ENCODE measurements at places on chromosomes 7 and 10.

- DNase-seq: no peak
Measured at GRCh38 chr7:35878351-35878750, 77.5 kb downstream of the SEPTIN7 start.

DNA sequence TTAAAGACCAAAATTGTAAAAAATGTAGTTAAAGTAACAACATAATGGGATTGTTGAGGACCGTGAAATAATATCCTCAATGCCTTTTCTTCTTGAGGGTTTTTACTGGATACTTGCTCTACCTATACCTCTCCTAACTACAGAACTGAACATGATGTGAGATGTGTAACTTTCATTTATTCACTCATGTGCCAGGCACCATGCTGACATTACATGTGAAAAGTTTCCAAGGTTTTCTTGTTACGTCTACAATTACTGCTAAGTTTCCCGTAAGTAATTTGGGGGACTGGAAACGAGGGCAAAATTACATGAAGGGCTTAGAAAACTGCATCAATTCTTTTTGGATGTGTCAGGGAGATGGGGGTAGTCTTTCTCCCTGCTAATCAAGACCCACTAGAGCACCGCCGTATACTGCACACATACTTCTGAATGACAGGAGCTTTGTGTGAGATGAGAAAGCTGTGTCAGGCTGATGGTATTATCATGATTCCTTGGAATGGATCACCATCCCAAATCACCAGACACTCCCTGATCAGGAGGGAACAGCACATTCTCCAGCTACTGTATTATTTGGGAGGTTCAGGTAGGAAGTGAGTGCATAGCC is 41.8 kb downstream of the PTPRZ1 start:
- no peak for DNase-seq

- no peak for DNase-seq
Measured at GRCh38 chr7:12360948-12361347, 42.7 kb downstream of the VWDE start.

DNA sequence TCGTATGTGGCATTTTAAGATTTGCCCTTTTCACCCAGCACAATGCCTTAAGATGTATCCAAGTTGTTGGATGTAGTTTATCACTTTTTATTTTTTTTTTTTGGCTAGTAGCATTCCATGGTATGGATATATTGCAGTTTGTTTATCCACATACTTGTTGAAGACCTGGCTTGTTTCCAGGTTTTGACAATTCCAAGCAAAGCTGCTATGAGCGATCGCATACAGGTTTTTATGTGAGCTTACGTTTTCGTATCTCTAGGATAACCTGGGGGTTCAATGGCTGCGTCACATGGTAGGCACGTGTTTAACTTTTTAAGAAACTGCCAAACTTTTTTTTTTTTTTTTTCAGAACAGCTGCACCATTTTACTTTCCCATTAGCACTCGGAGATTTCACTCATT is 32.2 kb downstream of the BAIAP2L1 start:
- no peak for DNase-seq

- DNase-seq: no peak
Measured at GRCh38 chr10:87660484-87661133, 931 bp downstream of the PAPSS2 start.

DNA sequence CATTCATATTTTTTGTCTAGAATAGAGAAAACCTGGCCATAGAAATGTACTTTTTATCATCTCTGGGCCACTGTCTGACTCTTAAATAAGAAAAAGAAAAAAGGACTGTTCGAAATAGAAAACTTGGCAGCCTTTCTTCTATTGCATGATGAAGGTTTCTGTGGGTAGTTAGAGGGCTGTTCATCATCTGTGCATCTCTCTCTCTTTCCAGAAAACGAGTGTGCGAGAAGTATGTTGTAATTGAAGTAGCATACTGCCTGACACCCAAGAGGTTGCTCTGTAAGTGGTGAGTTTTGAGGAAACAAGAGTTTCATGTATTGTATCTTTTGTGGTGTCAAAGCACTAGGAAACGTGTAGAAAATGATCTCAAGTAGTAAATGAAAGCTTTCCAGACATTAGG is 343.2 kb upstream of the TMEM229A start:
- DNase-seq: no peak

DNA sequence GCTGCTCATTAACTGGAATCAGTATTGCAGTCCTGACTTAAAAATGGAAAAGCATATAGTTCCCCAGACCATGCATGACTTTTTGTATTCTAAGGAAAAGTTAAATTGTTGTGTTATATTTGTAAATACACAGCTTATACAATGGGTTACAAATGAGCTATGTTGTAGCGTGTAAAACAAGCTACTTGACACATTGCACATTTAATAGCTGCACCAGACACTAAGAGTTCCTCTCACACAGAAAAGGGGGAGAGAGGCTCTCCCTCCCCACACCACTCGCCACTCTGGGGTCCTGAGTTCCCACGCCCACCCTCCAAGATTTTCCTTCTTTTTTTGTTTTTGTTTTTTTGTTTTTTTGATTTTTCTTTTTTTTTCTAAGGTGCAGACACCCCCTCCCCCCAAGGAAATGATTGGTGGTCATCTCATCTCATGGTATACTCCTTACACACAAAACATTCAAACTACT is 6.3 kb downstream of the KLF6 start:
- DNase-seq: no peak

GRCh38 chr7:43431020-43431595 is 151.8 kb upstream of the STK17A start:
- no peak for DNase-seq

DNA sequence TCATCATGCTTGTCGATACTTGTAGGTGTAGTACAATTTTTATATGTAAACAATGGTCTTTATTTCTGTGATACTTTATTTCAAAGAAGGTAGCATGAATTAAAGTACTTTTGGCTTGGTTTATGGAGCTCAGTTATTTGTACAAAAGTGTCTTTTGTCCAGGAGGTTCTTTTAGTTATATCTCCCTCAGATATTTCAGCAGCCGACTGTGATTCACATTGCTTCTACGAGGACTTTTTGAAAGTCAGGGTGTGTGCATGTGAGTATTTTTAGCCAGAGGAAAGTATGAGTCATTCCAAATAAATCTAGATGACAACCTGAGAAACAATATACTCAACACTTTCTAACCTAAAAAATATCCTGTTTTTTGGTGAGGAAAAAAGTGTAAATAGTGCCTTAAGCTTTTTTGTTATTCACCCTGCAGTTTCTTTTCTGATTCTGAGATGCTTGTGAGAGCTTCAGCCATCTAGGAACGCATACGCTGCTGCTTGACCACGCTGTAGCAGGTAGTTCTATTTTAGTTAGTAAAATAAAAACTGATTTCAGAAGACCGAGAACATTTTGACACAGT is 595 bp upstream of the SUN1 start:
- DNase-seq: no peak

DNA sequence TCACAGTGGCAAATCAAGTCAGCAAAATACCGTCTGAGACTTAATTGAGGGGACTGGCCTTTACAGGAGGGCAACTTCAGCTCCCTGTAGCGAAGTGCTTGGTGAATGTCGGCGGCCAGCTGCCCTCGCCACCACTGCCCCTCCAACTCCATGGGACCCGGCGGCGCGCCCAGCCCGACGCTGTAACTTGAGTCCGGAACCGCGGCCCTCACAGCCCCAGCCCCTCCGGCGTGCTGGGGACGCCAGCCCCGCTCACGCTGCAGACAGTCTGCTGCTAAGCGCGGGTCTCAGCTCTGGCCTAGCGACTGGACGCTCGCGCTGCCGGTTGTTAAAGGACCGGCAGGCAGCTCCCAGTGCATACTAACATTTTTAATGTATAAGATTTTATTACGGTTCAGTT is 113.4 kb upstream of the NUPR2 start:
- DNase-seq: no peak

DNA sequence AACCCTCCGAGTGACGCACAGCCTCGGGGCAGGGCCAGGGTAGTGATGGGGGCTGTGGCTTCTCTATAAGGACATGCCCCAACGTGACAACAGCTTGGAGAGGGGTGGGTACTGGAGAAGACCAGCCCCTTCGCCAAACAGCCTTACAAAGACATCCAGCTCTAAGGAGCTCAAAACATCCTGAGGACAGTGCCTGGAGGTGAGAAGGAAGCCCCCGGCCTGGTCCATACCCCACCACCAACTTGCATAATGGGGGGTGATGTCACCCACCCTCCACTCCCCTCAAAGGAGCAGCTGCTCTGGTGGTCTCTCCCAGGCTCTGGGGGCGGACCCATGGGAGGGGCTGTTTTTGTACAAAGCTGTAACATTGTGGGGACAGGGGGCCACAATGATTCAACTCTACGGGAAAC is 15.1 kb downstream of the PRSS2 start:
- peak; percentile 62 for DNase-seq

DNA sequence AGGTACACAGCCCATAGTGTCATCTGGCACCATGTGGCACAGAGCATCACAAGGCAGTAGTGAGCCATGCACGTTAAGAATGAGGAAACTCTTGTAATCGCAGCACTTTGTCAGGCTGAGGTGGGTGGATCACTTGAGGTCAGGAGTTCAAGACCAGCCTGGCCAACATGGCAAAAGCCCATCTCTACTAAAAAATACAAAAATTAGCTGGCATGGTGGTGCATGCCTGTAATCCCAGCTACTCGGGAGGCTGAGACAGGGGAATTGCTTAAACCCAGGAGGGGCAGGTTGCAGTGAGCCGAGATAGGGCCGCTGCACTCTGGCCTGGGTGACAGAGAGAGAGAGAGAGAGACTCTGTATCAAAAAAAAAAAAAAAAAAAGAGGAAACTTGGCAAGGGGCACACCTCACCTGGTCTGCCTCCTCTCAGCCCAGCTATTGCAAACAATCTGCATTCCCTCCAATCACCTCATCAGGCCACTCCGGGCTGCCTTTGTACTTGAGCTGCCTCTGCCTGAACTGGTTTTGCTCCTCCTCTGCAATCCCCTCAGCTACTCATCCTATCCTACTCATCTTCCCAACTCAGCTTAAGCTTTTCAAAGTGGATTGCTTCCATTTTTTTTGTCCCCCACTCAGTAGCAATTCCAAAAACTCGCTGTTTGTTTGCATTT is 46.0 kb upstream of the OPTN start:
- no peak for DNase-seq

DNA sequence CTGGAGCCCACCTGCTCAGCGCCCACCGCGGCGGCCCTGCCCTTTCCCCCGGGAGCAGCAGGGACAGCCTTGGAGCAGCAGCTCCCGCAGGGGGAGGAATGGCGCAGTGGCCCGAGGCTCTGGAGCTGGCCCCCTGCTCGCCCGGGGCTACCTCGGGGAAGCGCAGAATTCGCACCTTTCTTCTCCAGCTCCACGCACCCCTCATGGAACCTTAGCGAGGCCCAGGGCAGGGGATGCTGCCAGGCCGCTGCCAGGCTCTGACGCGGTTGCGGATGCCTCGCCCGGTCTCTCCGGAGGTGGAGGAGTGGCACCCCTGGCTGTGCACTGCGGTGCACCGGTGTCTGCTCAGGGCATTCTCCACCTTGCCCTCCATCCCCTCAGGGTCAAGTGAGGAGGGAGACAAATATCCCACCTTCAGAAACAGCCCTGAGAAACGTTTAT is 84.9 kb upstream of the MKI67 start:
- DNase-seq: no peak

DNA sequence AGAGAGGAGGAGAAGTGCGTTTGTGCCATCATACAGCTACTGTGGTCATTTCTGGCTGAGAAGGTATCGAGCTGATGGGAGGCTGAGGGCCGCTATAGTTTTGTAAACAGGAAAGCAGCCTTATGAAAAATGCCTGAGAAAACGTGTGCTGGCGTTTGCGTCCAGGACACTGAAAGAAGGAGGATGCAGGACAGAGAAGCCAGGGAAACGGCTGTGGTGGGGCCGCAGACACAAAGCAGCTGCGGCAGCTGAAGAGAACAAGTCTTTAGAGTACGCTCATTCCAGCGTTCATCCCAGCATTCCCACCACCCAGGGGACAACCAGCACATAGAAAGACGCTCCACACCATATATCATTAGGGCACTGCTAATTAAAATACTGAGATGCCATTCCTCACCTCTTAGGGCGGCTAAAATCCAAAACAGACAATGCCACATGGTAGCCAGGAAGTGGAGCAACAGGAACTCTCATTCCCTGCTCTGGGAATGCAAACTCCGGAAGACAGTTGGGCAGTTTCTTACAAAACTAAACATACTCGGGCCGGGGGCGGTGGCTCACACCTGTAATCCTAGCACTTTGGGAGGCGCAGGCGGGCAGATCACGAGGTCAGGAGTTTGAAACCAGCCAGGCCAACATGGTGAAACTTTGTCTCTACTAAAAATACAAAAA is 18.4 kb downstream of the GNA12 start:
- no peak for DNase-seq

- DNase-seq: no peak
Measured at GRCh38 chr10:70981171-70981836, 92.9 kb upstream of the PCBD1 start.

DNA sequence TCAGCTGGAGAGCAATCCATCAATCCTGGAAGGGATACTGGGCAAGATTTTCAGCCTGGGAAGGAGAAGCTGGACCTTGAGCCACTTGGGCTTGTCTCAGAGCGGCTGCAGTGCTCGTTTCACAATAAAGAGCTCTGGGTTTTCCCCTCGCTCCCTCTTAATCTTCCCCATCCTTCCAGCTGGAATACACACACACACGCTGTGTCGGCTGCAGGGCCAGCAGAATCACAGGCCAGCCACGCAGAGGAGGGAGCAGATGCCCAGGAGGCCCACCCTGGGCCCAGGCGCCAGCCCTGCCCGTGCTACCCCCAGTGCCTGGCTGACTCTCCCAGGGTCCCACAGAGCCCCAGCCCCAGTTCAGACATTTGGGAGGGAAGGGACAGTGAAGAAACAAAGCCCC is 255.1 kb downstream of the TNS3 start:
- DNase-seq: no peak

DNA sequence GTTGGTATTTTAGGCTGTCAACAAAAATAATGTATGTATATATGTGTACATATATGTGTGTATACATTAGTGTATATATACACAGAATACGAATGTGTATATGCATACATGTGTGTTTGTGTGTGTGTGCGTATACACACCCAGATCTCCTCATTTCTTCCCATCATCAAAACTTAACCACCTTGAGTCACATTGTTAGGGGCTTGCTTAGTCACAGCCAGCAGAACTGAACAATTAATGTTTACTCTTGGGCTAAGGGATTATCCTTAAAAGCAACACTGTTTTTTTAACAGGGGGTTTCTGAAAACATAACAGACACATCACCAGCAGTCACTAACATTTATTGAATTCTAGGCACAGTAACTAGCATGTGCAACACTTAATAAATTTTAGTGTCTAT is 83.0 kb upstream of the ASAH2 start:
- DNase-seq: no peak

DNA sequence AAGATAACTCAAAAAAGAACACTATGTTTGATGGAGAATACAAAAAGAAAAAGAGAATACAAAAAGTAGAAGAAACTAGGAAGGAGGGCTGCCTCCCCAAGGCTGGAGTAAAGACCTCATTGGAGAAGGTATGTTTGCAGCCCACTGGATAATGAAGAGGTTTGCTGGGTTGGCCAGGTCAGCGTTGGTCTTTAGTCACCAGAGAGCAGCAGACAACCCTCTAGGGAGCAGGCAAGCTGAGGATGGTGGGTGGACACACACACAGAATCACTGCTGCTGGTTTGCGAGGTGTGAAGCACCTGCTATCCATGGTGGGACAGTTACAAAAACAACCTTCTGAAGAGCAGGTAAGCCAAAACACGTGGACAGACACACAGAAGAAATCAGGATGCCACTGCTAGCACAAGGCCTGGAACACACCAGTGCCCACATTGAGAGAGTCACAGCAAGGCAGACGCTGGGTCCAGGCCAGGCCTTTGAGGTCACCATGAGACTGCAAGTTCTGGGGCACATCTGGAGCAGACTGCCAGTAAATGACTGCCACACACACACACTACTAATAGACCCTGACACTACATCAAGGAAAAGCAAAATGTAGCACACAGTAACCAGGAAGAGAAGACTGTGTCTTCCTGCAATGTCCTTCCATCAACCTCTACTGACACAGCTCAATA is 43.0 kb downstream of the MTERF1 start:
- DNase-seq: no peak

Measured in activated CD8-positive, alpha-beta memory T cell treated with anti-CD3 and anti-CD28 coated beads for 1 hour (primary cell).